ENCODE measurements at places on chromosomes 13 and 19. TPM values are rescaled to one million over a fixed set of nuclear protein-coding genes. Genes with fewer than 3 reads are reported as not detected.

The VSTM1 gene
- not detected for total RNA-seq

The SPIB gene
- total RNA-seq: not detected

The DIRAS1 gene
- total RNA-seq: 0.74 TPM

GRCh38 chr19:56751078-56751489, 79.5 kb upstream of the ZNF835 start:
- no peak for DNase-seq

The PRMT1 gene
- total RNA-seq: 236 TPM

The TRPM4 gene
- 21.4 TPM for total RNA-seq

GRCh38 chr13:110254151-110254679, 52.7 kb downstream of the COL4A1 start:
- no peak for DNase-seq

Measured in MCF 10A (cell line).